ENCODE measurements at places on chromosomes 4 and X.
A peak's percentile ranks its signal among the peaks of the same experiment; 100 is the strongest.

DNA sequence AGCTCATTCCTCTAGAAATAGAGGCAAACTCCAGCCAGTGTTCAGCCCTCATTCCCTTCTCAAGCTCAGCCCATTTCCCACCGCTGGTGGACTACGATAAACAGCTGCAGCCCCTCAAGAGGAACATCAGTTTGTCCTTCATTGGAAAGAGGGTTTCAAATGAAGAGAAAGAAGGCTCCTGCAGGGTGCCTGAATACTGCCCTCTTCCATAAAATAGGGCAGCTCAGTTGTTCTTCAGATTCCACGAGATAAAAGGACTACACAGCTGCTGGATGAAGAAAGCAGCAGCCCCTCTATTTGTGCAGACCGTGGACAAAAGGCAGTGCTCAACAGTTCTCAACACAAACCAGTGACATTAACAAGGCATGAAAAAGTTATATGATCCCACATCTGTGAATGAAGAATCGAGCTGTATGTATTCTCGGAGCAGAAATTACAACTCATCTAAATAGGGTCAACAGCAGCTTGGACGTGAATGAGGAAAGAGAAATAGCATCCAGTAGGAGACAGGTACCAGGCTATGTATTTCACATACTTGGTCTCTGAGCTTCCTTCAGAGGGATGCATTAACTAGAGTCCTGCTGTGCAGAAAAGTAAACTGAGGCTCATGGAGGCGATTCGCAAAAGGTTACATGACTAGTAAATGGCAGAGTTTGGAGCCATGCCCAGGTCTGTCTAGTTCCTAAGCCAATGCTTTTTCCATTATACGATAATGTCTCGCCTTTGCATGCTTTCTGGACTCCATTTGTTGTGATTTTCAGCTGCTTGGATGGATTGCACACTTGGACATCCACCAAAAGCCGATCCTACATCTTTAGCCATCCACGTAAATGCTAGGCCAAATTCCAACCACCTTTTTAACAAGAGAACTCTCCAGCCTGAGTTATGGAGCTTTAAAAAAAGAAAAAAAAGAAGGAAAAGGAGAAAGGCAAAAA, 301.2 kb upstream of the PPARGC1A start:
- no peak for DNase-seq

DNA sequence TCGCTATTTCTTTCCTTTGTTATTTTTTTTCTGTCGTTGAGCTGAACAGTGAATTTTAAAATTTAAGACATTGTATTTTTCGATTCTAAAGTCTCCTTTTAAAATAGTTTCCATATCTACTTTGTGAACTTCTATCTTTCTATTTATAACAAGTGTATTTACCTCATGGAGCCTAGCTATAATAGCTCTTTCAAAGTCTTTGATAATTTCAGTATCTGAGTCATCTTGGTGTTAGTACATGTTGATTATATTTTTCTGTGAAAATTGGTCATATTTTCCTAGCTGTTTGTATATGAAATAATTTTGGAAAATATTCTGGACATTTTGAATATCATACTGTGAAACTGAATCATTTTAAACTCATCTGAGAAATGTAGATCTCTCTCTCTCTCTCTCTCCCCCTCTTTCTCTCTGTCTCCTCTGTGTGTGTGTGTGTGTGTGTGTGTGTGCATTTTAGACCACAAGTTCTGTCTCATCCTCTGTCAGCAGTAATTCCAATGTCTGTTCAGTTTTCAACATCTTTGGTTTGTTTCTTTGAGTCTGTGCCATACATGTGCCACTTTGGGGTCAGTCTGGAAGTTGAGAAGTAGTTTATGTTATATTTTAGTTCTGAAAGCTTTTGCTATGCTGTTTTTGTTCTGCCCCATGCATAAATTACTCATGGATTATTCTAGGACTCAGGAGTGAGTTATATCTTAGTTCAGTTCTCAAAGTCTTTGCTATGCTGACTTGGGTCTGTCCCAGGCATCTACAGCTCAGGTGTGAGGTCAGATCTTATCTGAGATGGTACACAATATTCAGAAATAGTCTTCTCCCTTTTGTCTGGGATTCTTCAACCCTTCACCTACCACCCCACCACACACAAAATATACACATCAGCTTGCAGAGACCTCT, 366.4 kb upstream of the CASK start:
- DNase-seq = no peak

DNA sequence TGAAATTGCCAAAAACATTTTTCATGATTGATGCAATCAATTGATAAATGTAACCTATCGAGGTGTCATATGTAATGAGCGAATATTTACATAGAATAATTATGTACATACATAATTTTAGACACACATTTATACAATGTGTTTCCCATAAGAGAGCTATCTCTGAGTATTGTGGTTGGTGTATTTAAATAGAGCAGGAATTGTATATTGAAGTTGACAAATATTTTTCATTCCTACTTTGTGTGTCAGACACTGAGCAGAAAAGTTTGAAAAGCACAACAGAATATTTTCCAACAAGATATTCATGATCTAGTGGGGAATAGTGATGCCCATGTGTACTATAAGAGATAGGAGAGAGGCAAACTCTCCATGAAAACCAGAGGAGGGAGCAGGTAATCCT, 295.2 kb downstream of the ANKRD50 start:
- no peak for DNase-seq

- no peak for DNase-seq
Observed at GRCh38 chr4:113050371-113050755, 910 bp downstream of the ANK2 start.

DNA sequence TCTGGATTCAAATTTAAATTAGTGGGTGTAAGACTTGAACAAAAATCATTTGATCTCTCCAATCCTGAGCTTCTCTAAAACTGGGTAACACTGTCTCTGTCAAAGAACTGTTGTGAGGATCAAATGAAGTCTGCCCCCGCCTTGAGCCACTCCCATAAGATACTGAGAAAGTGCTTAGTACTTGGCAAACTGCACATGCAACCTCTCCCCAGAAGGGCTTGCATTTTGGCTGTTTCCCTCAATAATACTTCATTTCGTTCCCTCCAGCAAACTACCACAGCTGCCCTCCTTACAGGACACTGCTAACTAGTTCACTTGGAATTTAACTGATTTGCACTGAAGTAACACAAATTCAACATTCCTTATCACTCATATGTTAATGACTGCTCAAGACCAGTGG, 79.8 kb downstream of the APBB2 start:
- DNase-seq = no peak

DNA sequence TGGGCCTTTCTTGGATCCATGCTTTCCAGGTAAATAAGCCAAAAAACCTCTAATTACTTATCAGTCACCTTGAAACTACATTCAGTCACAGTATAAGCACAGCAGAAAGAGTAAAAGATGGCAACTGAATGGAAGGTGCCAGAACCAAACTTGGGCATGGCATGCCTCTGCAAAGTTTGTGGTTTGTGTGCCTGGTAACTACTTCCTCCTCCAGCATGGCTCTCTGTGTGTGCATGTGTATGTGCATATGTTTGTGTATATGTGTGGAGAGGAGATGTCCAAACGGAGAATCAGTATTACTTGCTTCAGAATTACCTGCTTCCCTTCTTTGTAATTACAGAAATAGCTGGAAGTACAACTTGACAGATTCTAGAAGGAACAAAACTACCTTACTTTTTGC, 67.5 kb downstream of the AGTR2 start:
- DNase-seq = no peak

- DNase-seq = no peak
Observed at GRCh38 chr4:78781924-78782323, 5.8 kb downstream of the BMP2K start.

DNA sequence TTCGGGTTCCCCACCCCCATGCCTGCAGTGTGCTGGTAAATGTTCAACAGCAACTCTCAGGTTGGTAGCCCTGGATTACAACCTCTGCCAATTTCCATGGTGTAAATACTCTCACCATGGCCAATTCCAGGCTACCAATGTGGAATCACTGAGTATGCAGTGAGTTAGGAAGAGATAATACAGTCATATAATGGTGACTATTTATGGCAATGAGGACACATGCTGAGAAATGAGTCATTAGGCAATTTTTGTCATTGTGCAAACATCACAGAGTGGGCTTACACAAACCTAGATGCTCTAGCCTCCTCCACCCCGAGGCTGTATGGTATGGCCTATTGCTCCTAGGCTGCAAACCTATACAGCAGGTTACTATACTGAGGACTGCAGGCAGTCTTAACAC, 4.6 kb upstream of the CLDN24 start:
- no peak for DNase-seq

DNA sequence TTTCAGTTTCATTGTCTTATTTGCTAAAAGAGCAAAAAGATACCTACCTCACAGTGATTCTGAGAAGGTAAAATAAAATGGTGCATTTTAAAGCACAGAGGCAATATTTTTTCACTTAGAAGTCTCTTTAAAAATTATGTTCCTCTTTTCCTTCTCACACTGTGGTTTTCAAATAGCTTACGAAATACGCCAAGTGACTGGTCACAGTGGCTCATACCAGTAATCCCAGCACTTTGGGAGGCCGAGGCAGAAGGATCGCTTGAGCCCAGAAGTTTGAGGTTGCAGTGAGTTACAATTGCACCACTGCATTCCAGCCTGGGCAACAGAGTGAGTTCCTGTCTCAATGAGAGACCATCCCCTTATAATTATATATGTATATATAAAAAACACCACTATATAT, 372.6 kb downstream of the FBXO8 start:
- DNase-seq = no peak

- no peak for DNase-seq
Observed at GRCh38 chrX:1592470-1593142, 1.2 kb downstream of the AKAP17A start.

- no peak for DNase-seq
Observed at GRCh38 chrX:69101683-69102251, 63.5 kb downstream of the PJA1 start.

GRCh38 chr4:121308328-121308663, 72.5 kb downstream of the QRFPR start:
- DNase-seq = no peak

GRCh38 chrX:13001097-13001496, 26.2 kb downstream of the TMSB4X start:
- no peak for DNase-seq

- DNase-seq = peak; percentile 83
Observed at GRCh38 chrX:71068044-71068918, at the start of gene SNX12. Gene SNX12 (minus strand): TSS chrX:71068334. CDS start chrX:71068306, 28 bp downstream.

DNA sequence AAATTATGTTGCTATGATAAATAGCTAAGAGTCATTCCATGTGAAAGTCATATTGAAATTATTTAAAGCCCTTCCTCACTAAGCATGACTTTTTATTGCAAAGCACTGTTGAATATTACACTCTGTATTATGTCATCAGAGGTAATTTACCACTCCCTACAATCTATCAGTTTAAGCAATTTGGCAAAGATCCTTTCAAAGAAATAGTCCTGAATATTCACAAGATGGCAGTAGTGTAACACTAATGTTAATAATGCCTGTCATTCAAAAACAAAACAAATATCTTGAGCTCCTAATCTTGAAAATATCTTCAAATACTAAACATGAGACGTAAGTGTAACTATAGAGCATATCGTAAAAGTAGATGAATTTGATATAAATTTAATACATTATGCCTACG, 208.6 kb upstream of the TECRL start:
- peak; percentile 58 for DNase-seq

DNA sequence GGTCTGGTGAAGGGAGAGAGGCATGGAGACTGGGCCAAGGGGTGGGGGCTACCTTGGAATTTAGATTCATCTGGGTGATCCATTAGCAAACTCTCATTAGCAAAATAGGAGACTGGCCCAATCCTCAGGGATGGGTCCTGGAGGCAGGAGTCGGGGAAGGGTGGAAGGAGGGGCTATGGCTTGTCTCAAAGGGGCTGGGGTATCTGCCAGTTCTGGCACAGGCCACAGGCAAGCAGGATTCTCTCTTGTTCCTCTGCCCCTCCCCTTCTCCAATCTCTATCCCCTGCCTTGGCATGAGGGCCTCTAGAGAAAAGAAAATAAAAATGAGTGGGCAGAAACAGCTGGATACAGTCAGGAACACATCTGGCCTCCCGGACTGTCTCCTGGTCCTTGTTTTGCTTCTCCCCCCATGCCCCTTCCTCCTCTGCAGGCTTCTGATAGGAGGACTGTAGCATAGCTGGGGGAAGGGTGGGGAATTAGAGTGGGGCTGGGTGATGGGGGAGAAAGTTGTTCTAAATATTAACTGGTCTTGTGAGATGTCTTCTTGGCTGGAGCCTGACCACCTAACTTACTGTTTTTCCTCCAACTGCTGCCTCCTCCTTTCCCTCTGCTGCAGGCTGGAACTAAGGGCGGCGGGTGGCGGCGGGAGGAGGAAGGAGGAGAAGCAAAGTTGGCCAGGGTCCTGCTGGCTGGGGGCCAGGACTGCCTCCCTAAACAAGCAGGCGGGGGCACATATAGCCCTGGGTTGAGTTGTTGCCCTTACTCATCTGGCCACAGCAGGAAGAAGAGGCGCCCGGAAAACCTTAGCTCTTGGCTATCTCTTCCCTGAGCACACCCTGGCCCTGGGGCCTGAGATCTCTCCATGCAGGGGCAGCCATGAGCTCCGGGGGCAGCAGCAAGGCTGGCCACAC, 53.3 kb upstream of the LAS1L start:
- peak; percentile 35 for DNase-seq

DNA sequence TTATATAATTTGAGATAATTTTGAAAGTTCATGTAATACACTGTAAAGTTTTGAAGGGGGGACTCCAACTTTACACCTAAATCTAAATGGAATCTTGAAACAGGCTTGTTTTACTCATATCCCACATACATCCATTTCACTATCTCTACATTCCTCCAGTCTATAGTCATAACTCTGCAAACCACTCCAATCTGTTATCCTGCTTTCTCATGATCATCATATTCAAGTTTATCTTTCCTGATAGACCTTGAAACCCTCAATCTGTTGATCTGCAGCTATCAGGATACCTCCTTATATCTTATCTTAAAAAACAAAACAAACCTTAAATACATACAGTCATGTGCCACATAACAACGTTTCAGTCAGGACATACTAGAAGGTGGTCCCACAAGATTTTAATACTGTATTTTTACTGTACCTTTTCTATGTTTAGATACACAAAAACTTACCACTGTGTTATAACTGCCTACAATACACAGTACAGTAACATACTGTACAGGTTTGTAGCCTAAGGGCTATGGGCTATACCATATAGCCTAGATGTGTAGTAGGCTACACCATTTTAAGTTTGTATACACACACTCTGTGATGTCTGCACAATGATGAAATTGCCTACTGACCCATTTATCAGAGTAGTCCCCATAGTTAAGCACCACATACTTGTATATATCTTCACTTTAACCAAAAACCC, 14.0 kb downstream of the CHIC2 start:
- no peak for DNase-seq

DNA sequence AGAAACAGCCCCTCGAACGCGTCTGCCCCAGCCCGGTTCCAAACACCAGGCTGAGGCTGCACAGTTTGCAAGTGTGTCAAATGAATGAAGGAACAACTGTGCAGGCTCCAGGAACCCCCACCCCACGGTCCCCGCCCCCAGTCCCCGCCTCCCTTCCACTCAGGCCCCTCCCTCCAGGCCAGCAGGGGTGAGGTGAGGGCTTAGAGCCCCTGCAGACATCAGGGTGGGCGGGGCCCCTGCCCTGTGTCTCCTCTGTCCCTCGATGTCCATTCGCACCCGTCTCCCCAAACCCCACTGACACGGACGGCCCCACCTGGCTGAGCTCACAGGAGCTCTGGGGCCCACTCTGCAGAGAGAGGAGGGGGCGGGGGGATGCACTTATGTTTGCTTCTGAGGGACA, 28.5 kb downstream of the TACC3 start:
- DNase-seq = no peak
